ENCODE measurements at places on chromosomes 6 and 20.

DNA sequence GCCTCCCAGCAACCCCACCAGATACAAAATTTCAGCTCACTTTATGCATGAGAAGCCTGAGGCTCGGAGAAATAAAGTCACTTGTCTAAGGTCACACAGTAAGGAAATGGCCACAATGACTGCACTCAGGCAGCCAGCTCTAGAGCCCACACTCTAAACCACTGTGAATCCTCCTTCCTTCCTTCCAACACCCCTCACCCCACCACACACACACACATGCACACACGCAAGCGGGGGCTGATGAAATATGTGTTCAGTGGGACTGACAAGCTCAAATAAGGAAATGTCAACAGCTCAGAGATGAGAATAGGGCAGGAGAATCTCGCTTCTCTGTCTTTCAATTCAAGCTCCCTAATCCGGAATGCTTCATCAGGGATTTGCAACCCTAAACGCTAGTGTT, 6.0 kb upstream of the BPIFA1 start:
- peak; percentile 42 for DNase-seq

DNA sequence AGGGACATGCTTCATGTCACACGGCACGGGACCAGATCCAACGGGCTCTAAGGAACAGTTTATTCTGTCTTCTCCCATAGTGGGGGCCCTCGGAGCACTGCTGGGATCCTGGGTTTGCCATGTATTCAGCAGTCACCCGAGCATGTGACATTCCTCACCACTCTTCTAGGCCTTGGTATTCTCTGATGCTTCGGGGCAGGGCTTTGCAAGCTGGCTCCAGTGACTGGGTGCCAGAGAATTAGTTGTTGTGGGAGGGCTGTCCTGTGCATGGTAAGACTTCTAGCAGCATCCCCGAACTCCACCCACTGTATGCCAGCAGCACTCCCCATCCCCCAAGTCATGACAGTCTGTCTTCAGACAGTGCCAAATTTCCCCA, 5.4 kb downstream of the CCN5 start:
- DNase-seq = no peak

GRCh38 chr20:40641202-40641601, 47.8 kb downstream of the MAFB start:
- DNase-seq = no peak

- no peak for DNase-seq
These were observed 678.6 kb upstream of the CITED2 start for GRCh38 chr6:140052736-140053729.

- no peak for DNase-seq
These were observed 4.3 kb downstream of the BMP6 start for GRCh38 chr6:7730001-7730783.

GRCh38 chr6:53281518-53282215, 67.1 kb downstream of the ELOVL5 start:
- no peak for DNase-seq

Measured in immature natural killer cell (primary cell).